HFFc6 (cell line): ENCODE measurements at places on chromosomes 4 and X. TPM values are rescaled to one million over a fixed set of nuclear protein-coding genes. Genes with fewer than 3 reads are reported as not detected.

DNA sequence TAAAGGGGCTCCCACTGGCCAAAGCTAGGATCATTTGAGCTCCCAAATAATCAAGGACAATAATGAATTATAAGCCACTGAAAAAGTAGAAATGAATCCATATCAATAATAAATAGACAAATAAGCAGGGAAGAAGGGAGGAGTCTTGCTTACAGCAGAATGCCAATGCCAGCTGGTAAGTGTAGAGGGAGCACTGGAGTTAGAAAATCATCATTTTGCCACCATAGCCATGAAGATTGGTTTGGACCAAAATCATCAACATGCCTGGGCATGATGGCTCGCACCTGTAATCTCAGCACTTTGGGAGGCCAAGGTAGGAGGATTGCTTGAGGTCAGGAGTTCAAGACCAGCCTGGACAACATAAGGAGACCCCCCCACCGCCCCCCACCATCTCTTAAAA lies 20.4 kb upstream of the SH3KBP1 start:
- H3K4me1 ChIP-seq = peaks cover 6% of the 10 kb centered on the region
- H3K4me3 ChIP-seq = no peak overlapping the region
- no peak for DNase-seq
- H3K27me3 ChIP-seq = no peaks in the 10 kb centered on the region

GRCh38 chrX:30794497-30794896 lies 94.6 kb downstream of the TAB3 start:
- no peaks in the 10 kb centered on the region; the same call in 1 of the 2 replicates for H3K27me3 ChIP-seq
- no peak overlapping the region for H3K4me3 ChIP-seq
- no peaks in the 10 kb centered on the region for H3K4me1 ChIP-seq
- no peaks in the 10 kb centered on the region for H3K36me3 ChIP-seq
- no peak for DNase-seq

- no peak overlapping the region for H3K4me3 ChIP-seq
- no peaks in the 10 kb centered on the region for H3K27me3 ChIP-seq
- H3K27ac ChIP-seq = no peak overlapping the region
- no peak for DNase-seq
- no peaks in the 10 kb centered on the region for H3K36me3 ChIP-seq
- H3K4me1 ChIP-seq = no peaks in the 10 kb centered on the region
Observed at GRCh38 chrX:94414746-94415145, 740.7 kb downstream of the FAM133A start.

GRCh38 chr4:20196476-20196875 lies 55.2 kb upstream of the SLIT2 start:
- H3K36me3 ChIP-seq = peaks cover 3% of the 10 kb centered on the region; the same call in 1 of the 2 replicates
- H3K4me3 ChIP-seq = no peak overlapping the region

TEC gene
- not detected in 2 replicates for total RNA-seq

PPARGC1A gene
- total RNA-seq = not detected in 3 replicates
